ENCODE measurements at places on chromosomes 2 and 18. TPM values are rescaled to one million over a fixed set of nuclear protein-coding genes. Genes with fewer than 3 reads are reported as not detected.

CUL3 gene
- total RNA-seq = 78.2 TPM

LIPG gene
- 11.0 TPM for total RNA-seq

DNA sequence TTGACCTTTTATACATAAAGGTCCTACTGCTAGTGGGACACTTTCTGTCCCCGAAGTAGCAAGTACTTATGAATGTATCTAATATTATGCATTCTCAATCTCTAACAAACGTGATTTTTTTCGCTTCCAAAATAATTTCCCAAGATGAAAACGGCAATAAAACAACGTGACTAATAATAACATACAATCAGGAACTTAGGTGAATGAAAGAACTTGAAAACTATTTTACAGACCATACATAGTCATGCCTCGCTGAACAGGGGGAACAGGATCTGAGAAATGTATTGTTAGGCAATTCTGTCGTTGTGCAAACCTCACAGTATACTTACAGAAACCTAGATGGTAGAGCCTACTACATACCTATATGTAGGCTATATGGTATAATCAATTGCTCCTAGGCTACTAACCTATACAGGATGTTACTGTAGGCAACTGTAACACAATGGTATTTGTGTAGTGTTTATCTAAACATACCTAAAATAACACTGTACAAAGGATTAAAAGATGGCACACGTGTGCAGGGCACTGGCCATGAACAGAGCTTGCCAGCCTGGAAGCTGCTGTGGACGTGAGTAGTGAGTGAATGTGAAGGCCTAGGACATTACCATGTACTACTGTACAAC is 2.5 kb downstream of the RTN4 start:
- DNase-seq = peak; percentile 20

DNA sequence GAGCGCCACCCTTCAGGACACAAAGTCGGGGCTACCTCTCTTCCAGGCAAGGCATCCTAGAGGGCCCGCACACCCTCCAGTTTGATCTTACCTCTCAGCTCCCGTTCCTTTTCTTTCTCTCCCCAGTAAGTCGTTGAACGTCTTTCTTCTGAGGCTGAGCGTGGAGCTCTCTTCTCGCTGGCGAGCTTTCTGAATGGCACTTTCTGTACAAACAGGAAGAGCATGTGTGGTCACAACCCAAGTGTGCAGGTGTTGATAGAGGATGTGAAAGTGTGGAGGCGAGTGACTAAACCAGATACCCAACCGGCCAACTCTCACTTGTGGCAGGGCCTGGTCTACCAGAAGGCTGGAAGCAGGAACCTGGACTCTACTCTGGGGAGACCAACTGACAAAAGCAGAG is at the start of gene AFF3:
Gene AFF3, minus strand, starts transcription at position 198 of the 400 bp plus-strand sequence. CDS start 38,136 bp downstream, outside the sequence.
- DNase-seq = no peak

GPR45 gene
- 0.22 TPM for total RNA-seq

GRCh38 chr2:137202318-137202717 is 437.0 kb downstream of the THSD7B start:
- DNase-seq = no peak

CXCR4 gene
- total RNA-seq = 2.8 TPM

DNA sequence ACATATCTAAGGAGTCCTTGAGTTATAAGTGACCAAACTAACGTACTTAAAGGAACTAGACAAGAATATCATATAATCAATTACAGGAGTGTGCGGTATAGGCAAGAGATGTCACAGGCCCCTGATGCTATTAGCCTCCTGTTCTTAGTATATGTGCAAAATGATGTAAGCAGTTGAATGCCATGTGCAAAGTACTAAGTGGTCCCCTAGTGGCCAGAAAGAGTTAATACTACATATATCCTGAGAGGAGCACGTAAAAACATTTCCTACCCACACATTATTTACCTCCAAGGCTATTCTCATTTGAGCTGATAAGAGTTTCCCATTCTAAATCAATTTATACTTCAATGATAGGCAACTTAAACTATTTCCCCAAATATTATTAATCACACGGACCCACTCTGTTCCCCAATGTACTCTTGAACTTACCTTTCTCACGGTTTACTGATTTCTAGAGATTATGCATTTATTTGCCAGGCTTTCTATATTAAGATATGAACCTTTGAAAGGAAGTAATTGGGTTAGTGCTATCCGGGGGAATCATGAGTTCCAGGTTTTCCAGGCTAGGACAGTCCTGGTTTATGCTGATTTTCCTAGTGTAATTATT is 158.0 kb upstream of the KLHL14 start:
- DNase-seq = peak; percentile 52

DNA sequence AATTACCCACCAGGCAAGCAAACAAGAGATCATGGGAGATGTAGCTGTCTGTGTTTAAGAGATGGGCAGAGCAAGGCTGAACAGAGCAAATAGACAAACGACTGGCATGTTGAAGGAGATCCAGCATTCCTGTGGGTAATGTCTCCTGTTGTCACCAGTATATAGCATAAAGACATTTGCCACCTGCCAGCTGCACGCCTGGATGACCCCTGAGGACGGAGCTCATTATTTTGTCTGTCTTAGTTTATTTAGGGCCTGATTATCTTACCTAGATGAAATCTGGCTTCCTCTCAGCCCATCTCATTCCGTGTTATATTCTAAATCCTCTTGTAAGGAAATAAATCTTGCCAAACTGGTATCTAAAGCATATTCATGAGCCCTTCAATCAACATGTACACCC is 510.3 kb upstream of the LINC00305 start:
- no peak for DNase-seq

CRACDL gene
- total RNA-seq = 5.7 TPM

VIT gene
- total RNA-seq = not detected

Data from astrocyte (in vitro differentiated cells and primary cell).